ENCODE measurements at places on chromosomes 3 and 15. TPM values are rescaled to one million over a fixed set of nuclear protein-coding genes. Genes with fewer than 3 reads are reported as not detected.

- DNase-seq: no peak
Measured at GRCh38 chr3:172847292-172847691, 96.8 kb downstream of the ECT2 start.

The SIDT1 gene
- total RNA-seq: 0.62 TPM

- no peak for DNase-seq
Measured at GRCh38 chr3:99630815-99631214, 7.6 kb upstream of the COL8A1 start.

GRCh38 chr3:51703068-51703760, 3.7 kb upstream of the GRM2 start:
- peak; percentile 15 for DNase-seq

The BCHE gene
- total RNA-seq: 5.5 TPM

- no peak for DNase-seq
Measured at GRCh38 chr3:55443346-55443745, 43.8 kb downstream of the WNT5A start.

The ENTPD3 gene
- 0.11 TPM for total RNA-seq

- DNase-seq: peak; percentile 82
Measured at GRCh38 chr15:64842986-64843561, 1.4 kb downstream of the PLEKHO2 start.

The PLA2G4E gene
- 0.05 TPM for total RNA-seq

DNA sequence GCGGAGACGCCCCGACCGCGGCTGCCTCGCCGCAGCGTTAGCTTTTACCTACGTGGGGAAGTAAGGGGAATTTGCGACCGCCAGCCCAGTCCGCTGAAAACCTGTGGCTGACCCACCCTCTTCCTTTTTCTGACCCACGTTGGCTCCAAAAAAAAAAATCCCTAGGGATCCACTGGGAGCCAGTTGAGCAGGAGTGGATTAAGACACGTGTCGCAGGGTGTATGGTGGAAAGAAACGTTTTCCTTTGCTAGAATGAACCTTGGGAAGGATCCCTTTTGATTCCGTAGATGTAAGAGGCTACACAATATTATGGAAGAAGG, 575 bp upstream of the PCYT1A start:
- DNase-seq: no peak

DNA sequence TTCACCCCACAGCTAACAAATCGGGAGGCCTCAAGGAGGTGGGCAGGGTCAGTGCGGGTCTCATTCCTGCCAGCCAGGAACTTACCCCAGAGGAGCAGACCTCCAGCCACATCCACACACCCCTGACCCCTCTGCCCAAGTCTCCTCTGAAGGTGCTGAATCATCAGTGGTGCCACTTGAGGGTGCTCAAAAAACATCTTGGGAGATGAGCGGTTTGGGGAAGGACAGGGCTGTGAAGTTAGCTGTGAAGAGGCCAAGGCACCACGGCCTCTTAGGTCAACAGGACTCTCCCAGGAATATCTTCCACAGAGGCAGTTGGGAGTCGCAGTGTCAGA, 1.2 kb downstream of the DAPK2 start:
- no peak for DNase-seq
